ENCODE measurements at places on chromosomes 7 and 10.
A peak's percentile ranks its signal among the peaks of the same experiment; 100 is the strongest.

DNA sequence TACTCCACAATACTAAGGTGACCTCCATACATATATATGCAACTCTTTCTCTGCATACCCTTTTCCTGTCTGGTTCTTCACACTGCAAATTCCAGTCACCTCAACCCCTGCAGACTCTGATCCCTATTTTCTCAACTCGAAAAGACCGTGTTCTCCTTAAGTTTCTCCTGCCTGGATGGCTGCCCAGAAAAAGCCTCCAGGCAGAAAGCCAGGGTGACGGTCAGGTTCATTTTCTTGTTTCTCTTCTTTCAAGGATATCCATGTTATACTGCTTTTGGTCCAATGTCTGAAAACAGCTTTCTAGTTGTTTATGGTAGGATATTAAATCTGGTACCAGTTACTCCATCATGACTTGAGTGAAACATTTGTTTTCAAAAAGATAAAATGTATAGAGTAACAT is 267.8 kb upstream of the MYO3A start:
- DNase-seq: peak; percentile 55

DNA sequence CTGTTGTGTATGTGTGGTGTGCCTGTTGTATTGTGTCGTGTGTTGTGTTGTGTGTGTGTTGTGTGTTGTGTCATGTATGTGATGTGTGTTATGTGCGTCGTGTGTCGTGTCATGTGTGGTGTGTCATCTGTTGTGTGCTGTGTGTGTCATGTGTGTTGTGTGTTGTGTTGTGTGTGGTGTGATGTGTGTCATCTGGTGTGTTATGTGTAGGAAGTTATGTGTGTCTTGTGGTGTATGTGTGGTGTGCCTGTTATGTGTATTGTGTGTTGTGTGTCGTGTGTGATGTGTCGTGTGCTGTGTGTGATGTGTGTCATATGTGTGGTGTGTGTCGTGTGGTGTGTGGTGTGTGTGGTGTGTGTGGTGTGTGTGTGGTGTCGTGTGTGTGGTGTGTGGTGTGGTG is 145.2 kb downstream of the DNAJB6 start:
- no peak for DNase-seq

DNA sequence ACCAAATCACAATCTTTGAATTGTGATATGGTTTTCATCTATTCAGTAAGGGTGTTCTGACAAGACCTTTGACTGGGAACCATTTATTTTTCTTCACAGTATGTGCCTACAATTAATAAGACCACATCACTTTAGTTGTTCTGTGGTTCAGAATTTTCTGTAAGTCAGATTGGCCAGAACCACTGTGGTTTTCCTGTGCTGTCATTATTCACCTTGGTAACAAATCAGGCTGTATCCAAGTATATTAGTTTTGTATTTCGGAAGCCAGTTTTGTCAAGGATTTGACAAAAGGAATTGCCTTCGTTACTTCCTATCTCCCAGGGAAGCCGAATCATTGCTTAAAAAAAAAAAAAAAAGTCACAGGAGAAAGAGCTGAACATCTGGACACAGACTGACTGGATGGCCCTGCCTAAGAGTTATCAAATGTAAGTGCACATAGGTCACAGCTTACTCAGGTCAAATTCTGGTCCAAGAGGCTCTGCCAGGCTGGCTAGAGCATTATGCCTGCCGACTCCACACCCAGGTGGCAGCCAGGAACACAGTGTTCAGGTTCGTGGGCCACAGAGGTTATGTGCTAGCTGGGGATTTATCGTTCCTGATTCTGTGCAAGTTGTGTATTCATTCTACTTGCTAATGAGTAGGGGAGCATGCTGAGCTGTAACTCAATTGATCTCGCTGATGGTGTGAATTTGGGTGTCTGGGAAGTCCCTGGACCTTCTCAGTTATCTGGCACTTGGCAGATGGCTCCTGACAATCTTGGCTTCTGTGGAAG is 175.3 kb downstream of the JAZF1 start:
- DNase-seq: no peak

GRCh38 chr10:51397695-51398094 is 301.7 kb downstream of the CSTF2T start:
- DNase-seq: peak; percentile 48

GRCh38 chr7:130867581-130868136 is 133.7 kb upstream of the KLF14 start:
- no peak for DNase-seq

DNA sequence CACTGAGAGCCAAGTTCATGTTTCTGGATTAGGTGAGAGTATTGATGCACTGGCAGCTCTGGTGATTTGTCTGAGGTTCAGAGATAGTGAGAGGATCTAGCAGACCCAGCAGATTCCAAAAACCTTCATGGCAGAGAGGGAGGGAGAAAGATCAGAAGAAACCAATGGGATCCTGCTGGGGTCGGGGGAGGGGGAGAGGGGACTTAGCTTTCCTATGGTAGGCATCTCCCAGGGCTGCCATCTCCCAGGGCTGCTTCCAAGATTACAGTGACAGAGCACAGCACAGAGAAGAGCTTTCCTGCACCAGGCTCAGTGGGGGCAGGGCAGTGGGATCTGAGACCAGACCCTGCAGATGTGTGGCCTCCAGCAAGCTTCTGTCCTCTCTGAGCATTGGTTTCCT is 76.8 kb upstream of the GDF10 start:
- DNase-seq: no peak

DNA sequence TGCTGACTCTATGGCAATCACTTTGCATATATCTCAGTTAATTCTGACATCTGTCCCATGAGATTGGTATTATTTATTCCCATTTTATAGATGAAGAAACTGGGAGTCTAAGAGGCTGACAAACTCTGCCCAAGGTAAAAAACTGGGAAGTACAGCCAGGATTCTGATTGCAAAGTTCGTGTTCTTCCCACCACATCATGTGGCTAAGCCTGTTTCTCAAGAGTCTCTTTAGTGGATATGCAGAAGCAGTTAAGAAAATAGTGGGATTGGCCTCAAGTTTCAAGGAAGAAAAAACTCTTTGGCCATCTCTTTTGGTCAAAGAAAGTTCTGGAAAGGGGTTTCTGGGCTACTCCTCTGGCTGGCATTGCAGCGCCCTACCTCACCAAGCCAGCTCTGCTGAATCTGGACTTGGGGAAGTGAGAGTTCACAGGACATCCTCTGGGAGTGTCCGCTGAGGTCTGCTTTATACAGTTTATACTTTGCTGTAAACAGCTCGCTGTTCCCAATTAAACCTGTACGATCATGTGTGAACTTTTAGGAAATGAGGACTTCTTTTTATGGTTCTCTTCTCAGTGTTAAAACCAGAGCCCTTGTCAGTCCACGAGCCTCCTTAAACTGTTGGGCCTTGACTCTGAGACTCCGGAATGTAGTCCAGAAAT is 12.2 kb upstream of the BMPR1A start:
- DNase-seq: no peak

DNA sequence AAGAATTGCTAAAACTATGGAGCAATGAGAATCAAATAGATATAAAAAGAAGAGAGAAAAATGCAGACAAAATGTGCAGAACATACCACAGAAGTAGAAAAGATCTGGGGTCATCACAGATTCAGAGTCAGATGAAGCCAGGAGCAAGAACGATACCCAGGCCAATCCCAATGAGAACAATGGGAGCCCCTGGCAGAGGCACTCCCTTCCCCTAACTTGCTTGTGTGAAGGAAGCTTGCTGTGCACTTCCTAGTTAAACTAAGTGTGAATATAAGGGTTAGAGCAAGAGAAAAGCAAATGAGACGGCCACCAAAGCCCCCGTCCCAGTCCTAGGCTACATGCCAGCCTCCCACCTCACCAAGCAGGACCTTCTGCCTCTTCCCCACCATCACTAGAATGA is 12.7 kb downstream of the PARP12 start:
- no peak for DNase-seq

DNA sequence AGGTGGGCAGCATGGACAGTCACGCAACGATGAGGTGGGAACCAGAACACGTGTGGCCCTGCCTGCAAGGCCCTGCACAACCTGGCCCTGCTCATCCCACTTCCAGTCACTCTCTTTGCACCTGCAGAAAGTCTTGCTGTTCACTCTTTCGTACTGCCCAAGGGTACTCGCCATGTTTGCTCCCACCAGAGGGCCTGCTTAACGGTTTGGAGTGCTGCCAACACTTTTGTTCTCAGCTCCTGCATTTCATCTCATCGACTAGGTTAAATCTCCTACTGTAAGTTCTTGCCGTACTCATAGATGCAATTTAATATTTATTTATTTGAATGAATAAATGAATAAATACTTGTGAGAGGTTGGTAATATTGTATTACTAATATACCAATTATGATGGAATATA is 315.3 kb downstream of the SDK1 start:
- DNase-seq: no peak

GRCh38 chr10:49534670-49535381 is 4.1 kb downstream of the ERCC6 start:
- no peak for DNase-seq

DNA sequence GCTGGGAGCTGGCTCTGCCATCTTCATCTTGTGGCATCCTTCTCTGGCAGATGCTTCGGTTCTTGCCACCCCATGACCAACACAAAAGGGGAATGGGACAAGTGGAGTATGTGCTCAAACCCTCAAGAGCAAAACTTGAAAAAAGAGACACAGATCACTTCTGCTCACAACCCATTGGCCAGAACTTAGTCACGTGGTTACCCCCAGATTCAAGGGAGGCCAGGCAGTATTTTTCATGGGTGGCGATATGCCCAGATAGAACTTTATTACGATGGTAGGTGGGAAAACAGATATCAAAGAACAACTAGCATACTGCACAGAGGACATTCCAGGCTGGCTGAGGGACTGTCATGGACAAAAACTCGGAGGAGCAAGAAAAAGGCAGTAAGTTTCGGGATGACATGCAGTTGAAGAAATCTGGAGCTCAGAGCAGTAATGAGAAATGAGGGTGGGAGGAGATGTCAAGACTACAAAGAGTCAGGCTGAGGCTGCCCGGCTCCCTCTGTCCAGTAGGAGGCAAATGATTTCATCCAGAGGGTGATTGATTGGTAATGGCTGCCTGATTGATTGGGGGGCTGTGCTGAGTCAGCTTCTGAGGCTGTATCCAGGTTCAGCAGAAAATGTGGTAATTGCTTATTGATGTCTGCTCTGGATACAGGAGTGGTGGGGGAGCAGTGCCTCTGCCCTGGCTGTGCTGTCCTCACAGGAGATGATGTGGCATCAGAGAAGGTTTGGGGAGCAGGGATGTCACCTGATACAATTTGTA is 25.3 kb downstream of the COL13A1 start:
- no peak for DNase-seq

DNA sequence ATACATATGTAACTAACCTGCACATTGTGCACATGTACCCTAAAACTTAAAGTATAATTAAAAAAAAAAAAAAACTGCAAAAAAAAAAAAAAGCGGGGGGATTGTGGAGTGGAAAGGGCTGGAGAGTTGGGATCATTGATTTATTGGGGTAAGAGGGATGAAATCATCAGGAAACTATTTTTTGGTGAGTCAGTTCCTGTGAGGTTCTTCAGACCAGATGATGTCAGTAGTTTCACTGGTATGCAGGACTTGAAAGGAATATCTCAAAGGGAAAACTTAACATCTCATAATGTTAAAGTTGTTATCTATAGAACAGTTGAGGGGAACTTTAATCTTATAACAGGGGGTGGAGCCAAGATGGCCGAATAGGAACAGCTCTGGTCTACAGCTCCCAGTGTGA is 32.6 kb upstream of the TECTB start:
- no peak for DNase-seq

GRCh38 chr7:51236470-51237132 is 80.0 kb downstream of the COBL start:
- DNase-seq: no peak

DNA sequence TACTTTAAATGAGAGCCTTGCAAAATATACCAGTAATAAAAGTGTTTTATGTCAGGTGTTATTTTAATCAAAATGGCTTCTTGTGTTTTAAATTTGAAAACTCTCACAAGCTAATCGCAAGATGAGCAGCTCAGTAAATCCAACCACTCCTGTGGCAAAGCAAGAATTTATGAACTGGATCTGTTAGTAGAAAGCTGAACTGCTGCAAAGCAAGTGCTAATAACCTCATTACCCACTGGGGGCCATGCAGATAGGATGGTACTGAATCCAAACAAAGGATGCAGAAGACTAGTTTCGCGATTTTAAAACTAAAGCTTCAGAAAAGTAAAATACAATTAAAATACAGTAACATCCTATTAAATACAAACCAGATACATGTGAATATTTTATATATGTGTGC is 468.0 kb downstream of the PARD3 start:
- DNase-seq: no peak

DNA sequence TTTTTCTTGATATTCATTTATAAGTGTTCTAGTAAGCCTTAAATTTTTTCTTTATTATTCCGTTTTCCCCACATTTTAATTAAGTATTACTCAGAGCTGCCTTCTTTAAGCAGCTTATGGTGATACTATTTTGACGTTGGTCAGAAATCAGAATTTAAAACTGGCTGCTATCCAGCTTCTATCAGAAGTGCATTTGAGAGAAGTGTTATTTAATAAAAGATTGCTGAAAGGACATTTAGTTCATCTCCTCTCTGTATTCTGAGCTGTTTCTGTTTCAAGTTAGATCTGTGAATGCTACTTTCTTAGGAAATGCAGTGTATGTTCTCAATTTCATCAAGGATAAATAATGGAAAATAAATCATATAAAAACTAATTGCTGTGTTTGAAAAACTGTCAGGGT is 17.4 kb downstream of the KLHL7 start:
- DNase-seq: no peak

GRCh38 chr7:81014266-81014665 is 95.4 kb upstream of the SEMA3C start:
- no peak for DNase-seq

DNA sequence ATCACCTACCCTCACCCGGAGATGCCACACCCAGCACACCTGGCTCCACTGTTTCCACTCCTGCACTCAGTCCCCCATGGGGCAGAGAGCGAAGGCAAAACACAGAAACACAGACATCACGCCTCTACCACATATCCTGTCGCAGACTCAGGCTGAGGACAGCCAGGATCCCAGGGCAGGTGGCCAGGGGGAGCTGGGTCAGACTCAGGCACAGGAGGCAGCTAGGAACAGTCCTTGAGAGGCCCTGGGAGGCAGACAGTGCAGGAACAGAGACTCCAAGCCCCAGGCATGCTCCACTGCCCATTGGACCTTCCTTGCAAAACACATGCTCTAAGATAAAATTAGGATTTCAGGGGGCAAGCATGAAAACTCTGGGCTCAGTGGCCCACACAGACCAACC is 154.4 kb upstream of the C7orf33 start:
- DNase-seq: no peak

GRCh38 chr10:63010203-63010602 is 122.9 kb upstream of the NRBF2 start:
- no peak for DNase-seq

DNA sequence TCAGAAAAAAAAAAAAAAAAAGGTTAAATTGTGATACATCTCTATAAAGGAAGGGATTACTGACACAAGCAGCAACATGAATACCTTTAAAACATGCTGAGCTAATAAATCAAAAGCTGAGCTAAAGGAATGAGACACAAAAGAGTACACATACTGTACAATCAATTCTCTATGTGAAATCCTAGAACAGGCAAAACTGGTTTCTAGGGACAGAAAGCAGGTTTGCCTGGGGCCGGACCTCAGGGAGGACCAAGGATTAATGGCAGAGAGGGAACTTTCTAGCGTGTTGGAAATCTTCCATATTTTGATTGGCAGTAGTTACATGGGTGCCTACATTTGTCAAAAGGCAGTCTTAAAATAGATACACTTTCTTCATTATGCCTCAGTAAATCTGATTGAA is 52.5 kb downstream of the KLRG2 start:
- DNase-seq: no peak

All from right hindlimb (tissue), 1 donor.